ENCODE measurements at places on chromosomes 4 and X.

- DNase-seq: no peak
Observed at GRCh38 chr4:1686440-1687036, 2.4 kb upstream of the FAM53A start.

- DNase-seq: no peak
Observed at GRCh38 chrX:48665991-48666390, 17.6 kb upstream of the WAS start.

DNA sequence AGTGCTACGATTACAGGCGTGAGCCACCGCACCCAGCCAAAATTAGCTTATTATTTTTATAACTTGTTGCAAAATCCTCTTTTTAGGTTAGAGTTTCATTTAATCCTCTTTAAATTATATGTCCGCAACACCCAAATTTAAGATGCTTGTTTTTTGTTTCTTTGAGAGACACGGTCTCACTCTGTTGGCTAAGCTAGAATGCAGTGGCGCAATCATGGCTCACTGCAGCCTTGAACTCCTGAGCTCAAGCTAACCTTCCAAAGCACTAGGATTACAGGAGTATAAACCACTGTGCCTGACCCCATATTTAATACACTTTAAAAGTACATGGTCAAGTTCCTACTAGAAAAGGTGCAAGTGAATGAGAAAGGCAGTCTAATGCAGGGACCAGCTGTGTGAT lies 2.2 kb downstream of the RBBP7 start:
- DNase-seq: no peak

DNA sequence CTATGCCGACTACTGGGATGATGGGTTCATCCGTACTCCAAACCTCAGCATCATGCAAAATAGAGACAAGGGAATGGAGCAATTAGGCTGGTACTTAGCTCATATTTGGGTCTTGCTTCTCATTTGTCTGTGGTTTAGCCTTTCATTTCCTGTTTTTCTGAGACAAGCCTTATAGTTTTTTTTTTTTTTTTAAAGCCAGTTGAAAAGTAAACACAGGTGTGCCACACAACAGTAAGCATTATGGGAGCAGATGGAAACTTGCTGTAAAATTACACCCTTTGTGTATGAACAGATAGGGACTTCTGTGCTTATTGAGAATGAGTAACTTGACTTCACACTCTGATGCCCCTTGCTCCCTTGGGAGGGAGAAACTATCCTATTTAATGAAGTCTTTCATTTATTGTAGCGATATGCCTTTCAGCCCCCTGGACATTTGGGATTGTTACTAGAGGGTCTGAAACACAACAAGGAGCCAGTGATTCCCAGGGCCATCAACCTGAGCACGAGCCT lies 13.7 kb downstream of the RASSF6 start:
- DNase-seq: no peak

GRCh38 chr4:117987464-117987863 lies 46.8 kb upstream of the NDST3 start:
- no peak for DNase-seq

GRCh38 chr4:180057891-180058671 lies 2185.1 kb upstream of the TENM3 start:
- DNase-seq: peak; percentile 20

DNA sequence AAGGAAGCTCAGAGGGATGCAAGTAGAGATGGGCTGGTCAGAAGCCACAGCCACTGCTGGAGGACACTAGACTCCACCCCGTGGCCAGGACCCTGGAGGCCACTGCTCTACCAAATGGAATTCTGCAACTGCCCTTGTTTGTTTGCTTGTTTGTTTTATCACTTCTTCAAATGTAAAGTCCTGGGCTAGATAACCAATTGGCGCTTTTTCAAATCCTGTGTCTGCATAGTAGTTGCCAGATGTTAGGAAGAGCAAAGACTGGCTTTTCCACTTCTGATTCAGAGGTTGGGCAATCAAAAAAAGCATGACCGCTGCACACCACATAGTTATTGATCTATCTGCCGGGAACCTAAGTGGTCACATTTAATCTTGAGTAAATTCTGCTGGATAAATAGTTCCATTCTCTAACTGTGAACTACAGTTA lies 255.2 kb upstream of the SFRP2 start:
- no peak for DNase-seq
